Right forelimb (tissue), 1 donor: ENCODE measurements at places on chromosomes 11 and 22.
A peak's percentile ranks its signal among the peaks of the same experiment; 100 is the strongest.

DNA sequence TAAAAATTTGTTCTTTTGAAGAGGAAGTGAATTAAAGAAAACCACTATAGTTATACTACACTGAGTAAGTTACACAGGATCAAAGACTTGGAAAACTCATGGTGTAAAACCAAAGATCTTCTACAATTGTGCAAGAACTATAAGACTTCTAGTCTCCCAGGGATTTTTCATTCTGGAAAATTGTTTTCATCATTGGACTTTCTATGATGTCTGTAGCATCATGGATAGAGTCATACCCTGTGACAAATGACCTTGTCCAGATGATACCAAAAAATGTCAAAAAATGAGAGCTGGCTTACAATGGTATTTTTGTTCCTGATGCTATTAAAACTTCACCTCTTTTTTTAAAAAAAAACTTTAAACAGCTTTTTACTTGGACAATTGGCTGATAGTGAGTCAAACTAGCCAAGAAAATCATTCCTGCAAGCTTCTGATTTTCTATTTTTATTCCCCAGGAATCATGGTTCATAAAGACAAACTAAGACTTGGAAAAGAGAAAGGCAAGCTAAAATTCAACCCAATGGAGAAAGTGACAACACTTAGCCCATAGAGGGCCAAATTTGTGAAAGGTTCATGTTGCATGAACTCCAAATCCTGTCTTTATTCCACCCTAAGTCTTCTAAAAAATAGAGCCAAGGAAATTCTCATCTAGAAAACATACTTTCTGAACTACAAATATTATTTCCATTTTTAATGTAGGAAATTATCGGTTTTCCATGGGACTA, 30.7 kb downstream of the ME3 start:
- DNase-seq: no peak

DNA sequence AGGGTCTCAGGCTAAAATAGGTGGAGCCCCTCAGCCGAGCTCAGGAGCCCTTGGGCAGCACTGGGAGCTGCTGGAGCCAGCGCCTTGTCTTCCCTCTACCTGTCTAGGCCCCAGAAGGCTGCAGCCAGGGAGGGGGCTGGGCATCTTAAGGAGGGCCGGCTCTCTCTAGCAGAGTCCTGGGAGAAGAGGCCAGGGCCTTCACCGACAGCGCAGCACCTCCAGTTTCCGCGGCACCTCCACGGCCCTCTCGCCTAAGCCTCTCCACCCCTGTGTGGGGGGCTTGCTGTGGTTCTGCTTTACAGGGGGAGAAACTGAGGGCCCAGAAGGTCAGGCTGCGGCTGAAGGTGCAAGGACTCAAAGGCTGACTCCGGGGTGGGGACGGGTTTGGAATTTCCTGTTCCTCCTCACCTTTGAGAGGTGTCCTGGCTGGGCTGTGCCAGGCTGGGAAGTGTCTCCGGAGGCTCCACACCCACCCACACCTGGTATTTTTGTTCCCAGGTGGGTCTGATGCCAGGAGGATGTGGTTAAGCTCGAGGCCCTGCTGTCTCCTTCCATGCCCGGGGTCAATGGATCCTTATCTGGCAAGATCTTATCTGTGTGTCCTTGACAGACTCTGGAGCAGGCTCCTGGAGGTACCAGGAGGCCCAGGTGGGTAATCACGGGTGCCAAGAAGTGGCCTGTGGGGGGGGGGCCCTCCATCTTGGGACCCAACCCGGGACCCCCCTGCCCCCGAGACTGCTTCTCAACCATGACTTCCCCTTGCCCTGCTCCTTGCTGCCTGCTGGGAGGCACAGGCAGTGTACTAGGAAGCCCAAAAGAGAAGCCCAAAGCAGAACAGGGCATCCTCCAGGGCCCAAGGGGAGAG, 95.3 kb upstream of the FGF3 start:
- DNase-seq: peak; percentile 27

GRCh38 chr22:29043906-29044575, 17.6 kb downstream of the C22orf31 start:
- no peak for DNase-seq

DNA sequence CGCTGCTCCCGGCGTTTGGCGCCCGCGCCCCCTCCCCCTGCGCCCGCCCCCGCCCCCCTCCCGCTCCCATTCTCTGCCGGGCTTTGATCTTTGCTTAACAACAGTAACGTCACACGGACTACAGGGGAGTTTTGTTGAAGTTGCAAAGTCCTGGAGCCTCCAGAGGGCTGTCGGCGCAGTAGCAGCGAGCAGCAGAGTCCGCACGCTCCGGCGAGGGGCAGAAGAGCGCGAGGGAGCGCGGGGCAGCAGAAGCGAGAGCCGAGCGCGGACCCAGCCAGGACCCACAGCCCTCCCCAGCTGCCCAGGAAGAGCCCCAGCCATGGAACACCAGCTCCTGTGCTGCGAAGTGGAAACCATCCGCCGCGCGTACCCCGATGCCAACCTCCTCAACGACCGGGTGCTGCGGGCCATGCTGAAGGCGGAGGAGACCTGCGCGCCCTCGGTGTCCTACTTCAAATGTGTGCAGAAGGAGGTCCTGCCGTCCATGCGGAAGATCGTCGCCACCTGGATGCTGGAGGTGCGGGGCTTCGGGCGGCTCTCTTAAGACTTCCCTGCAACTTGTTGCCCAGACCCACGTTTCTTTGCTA, at the start of gene CCND1:
Gene CCND1 (plus strand): TSS at position 162 of the 587 bp plus-strand sequence. CDS start 158 bp downstream, at position 320.
- peak; percentile 85 for DNase-seq

GRCh38 chr22:21450858-21451353, 16.3 kb upstream of the TMEM191C start:
- no peak for DNase-seq

- DNase-seq: no peak
Measured at GRCh38 chr11:8331767-8332166, 68.1 kb upstream of the LMO1 start.

- DNase-seq: no peak
Measured at GRCh38 chr11:126890561-126890960, 110.0 kb downstream of the KIRREL3 start.

DNA sequence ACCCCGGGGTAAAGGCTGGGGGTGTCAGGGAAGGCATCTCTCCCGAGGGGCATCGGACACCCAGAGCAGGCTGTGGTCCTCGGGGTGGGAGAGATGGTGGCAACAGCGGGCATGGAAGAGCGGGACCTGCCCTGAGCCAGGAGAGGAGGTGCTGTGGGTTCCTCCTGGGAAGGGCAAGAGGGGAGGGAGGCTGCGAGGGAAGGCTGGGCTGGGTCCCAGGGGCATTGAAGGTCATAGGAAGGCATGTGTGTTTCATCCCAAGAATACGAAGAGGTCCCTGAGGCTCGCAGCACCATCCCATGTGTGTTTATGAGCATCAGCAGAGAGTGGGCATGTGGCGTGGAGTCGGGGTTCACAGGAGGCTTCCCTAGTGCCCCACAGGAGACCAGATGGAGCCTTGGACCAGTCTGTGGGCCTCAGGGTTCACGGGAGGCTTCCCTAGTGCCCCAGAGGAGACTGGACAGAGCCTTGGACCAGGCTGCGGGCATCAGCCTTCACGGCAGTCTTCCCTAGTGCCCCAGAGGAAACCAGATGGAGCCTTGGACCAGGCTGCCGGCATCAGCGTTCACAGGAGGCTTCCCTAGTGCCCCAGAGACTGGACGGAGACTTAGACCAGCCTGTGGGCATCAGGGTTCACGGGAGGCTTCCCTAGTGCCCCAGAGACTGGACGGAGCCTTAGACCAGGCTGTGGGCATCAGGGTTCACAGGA, 420.6 kb downstream of the BRD1 start:
- no peak for DNase-seq

GRCh38 chr11:65216830-65217229, 35.1 kb downstream of the CAPN1 start:
- DNase-seq: peak; percentile 34

DNA sequence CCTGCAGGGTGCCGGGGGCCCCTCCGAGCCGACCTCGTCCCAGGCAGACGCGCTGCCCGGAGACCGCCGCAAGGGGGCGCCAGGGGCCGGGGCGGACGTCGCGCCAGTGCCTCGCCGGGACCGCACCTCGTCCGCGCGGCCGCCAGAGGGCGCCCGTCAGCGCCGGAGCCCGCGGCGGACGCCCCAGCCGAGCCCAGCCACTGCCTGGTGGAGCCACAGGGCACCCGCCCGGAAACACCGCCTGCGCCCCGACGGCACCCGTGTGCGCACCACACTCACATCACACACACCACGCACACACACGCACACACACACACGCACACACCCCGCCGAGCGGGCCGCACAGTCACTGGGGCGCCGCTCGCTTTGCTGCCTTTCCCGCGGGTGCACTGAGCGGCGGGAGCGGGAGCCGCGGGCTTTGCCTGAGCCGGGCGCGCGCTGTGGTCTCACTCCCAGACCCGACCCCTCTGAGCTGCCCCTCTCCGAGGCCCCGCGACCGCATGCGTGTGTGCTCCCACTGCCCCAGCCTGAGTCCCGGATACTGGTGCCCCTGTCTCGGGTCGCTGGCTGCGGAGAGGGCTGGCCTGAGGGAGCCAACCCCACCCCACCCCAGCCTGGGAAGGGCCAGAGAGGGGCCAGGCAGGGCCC, 449.3 kb downstream of the OPCML start:
- peak; percentile 83 for DNase-seq

GRCh38 chr11:77821349-77821851, 456 bp downstream of the AAMDC start:
- DNase-seq: peak; percentile 73

DNA sequence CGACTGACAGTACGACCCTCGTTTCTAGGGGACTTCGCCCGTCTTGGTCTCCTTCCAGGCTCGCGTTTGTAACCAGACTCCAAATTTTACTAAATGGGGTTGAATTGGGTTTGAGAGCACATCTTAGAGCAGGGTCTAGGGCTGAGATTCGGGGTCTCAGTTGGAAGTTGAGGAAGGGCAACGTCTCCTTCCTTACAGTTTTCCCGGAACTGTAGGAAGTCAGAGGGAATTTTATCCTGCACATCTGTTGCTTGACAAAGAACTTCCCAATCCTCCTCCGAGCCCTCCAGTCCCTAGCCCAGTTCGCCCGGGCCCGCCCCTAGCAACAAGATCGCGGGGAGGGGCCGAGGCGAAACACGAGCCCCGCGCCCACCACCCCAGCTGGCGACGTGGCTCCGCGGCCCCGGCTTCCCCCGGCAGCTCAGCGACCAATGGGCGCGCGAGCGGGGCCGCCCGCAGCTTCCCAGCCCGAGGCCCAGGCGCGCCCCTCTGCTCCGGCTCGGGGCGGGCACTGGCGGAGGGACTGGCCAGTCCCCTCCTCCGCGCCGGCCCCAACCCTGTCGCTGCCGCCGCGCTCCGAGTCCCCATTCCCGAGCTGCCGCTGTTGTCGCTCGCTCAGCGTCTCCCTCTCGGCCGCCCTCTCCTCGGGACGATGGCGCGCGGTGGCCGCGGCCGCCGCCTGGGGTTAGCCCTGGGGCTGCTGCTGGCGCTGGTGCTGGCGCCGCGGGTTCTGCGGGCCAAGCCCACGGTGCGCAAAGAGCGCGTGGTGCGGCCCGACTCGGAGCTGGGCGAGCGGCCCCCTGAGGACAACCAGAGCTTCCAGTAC, at the start of gene RCN1:
Gene RCN1 (plus strand): TSS at position 530 of the 826 bp plus-strand sequence. CDS start 123 bp downstream, at position 653.
- peak; percentile 91 for DNase-seq

DNA sequence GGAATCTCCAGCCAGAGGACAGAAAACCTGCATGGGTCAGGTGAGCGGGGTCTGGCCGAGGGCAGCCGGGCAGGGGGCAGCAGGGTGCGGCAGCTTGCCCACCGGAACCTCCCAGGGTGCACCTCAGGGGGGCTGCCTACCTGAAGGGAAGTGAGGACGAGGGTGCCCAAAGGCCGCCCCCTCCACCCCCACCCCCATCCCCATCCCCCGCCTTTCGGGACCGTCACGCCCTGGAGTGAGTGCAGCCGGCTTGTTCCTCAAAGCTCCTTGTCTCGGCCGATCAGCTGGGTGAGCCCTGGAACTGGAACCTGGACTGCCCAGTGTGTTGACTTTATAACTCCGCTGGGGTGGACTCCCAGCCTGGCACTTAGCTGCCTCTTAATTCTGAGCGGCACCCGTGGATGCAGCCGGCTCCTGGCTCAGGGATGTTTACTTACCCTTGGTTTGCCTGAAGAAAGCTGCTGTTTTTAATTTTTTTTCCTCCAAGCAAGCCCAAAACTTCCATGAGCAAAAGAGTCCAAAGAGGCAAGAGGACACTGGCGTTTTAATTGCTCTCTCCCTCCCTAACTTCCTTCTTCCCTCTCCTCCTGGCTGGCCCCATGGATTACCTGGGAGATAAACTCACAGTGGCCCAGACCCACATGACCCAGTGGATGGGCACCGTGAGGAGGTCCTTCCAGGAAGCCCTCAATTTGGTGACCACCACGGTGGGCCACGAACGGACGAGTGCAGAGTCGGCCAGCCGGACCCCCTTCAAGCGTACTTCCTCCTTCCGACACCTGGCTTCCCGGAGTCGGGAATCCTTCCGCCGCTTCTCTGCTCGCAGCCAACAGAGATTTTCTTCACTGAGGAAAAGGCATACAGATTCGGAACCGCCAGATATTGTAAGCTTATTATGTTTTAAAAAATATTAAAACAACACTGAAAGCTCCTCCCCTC, 87.8 kb upstream of the CRYBB3 start:
- DNase-seq: peak; percentile 55

- no peak for DNase-seq
Measured at GRCh38 chr11:34674038-34674437, 53.1 kb downstream of the EHF start.
